Stimulated activated CD8-positive, alpha-beta memory T cell treated with anti-CD3 and anti-CD28 coated beads, Interleukin-15, amount 100 ng/mL, for 48 hours (primary cell): ENCODE measurements at places on chromosomes 3 and 15.

DNA sequence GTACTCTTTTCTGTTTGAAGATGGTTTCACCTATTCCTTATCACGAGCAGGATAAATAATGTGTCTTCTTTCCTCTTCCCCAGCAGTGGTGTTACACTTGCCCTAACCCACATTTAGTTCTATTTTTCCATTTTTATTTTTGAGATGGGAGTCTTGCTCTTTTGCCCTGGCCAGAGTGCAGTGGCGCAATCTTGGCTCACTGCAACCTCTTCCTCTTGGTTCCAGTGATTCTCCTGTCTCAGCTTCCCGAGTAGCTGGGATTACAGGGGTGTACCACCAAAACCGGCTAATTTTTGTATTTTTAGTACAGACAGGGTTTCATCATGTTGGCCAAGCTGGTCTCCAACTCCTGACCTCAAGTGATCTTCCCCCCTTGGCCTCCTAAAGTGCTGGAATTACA lies 372.4 kb downstream of the FOXP1 start:
- DNase-seq = no peak

DNA sequence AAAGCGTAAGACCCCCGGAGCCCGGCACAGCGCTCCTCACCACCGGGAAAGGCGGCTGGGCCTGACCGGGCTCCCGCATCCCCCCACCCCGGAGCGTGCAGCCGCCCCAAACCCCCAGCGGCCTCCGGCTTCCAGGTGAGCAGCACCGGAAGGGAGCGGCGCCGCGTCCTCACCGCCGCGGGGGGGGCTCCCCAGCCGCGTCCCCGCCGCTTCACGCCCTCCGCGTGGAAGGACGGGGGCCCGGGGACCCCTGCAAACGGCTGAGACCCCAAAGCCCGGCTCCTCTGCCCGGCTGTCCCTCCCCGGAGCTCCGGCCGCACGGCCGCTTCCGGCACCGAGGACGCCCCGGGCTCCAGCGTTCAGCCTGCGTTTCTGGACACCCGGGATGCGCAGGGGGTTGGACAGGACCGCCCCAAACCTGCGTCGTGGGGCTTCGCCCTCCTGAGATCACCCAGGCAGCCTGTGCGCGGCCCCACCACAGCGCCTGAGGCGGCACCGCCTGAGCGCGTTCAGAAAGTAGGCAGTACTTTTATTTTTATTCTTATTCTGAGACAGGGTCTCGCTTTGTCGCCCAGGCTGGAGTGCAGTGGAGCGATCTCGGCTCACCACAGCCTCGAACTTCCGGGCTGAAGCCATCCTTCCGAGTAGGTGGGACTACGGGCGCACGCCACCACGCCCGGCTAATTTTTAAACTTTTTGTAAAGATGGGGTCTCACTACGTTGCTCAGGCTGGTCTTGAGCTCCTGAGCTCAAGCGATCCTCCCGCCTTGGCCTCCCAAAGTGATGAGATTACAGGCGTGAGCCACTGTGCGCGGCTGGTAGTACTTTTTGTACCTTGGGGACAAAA lies 51.6 kb upstream of the BLM start:
- peak; percentile 42 for DNase-seq

DNA sequence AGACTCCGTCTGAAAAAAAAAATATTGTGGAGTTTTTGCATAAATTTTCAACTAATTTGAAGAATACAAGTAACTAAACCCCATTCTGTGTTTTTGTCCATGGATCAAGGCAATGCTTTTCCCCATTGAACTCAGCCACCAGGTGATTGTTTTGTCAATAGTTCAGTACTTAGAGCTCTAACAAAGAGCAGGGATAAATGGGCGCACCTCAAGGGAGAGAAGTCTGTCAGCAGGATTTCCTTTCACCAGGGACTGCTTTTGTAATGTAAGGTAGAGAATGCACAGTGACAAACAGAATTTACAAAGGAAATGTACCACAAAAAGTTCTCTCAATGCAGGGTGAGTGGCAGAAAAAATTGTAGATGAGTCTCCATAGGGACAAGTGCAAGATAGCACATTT lies 10.8 kb upstream of the ATP13A5 start:
- no peak for DNase-seq

- DNase-seq = no peak
Observed at GRCh38 chr3:188179006-188179966, 25.3 kb downstream of the LPP start.

DNA sequence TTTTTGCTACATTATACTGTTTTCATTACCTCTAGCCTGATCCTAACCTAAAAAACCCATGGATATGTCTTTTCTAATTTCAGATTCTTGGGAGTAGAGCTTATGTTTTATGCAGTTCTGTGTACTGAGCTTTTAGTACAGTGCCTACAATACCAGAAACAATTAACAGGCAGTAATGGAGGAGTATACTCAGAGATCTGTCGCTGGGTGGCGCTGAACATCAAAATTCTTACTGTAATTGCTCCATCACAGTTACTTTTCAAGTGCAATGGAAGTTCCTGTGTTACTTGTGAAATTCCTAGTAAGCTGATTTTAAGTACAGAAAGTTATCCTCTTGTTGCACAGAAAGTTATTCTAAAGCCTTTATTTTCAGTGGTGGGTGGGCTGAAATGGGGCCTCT lies 66.9 kb downstream of the RNF13 start:
- DNase-seq = no peak

DNA sequence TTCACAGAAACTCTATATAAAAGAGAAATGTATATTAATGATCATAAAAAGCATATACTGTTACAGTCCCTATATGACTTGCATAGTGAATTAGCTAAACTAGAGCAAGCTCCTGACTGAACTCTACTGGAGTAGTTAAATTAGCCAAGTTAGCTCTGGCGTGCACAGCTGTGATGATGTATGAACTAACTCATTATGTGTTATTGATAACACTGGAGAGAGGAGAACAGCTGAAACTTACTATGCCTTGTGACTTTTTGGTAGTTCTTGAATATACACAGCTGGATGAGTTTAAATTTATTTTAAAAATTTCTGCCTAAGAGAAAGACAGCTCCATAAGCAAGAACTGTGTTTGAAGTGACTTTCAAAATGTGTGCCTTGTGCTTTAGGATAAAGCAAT lies 8.1 kb downstream of the TIPARP start:
- DNase-seq = no peak

DNA sequence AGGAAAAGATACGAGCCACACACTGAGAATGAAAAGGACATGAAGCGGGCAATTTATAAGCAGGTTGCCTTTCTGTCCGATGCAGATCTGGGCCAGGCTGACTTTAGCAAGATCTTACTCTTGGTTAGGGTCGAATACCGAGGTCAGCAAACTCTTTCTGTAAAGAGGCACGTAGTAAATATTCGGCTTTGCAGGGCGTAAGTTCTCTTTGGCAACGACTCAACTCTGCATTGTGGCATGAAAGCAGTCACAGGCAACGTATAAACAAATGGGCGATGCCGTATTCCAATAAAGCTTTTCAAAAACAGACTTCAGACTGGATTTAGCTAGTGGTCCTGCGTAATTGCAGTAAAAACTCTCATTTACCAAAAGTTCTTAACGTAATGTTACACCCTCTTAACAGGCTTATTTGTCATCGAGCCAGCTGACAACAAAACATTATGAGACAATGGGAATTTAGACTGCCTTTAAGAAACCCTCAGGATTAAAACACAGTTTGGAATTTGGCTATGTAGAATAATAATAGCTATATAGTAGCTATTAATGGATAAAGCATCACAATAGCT lies 13.1 kb upstream of the RPL35A start:
- no peak for DNase-seq

GRCh38 chr3:165390166-165390565 lies 194.0 kb upstream of the SLITRK3 start:
- no peak for DNase-seq

DNA sequence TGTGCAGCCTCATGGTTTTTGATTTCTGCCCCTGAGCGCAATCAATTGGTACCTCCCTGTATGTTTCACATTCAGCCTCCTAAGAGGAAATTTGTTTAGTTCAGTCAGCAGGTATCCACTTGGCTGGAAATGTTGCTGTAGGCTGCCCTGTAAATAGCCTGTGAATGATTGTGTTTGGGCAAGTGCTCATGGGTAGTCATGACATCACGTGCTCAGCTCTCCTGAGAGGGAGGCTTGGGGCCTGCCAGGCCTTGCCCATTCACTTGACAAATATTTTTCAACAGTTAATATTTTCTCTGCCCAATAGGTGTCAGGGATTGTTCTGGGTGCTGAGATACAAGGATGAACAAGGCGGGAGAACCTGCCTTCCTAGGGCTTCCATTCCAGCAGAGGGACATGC lies 13.3 kb downstream of the HRH1 start:
- DNase-seq = no peak

- no peak for DNase-seq
Observed at GRCh38 chr15:93716615-93717231, 514.6 kb upstream of the MCTP2 start.

GRCh38 chr15:97598353-97598798 lies 362.1 kb upstream of the ARRDC4 start:
- DNase-seq = no peak

DNA sequence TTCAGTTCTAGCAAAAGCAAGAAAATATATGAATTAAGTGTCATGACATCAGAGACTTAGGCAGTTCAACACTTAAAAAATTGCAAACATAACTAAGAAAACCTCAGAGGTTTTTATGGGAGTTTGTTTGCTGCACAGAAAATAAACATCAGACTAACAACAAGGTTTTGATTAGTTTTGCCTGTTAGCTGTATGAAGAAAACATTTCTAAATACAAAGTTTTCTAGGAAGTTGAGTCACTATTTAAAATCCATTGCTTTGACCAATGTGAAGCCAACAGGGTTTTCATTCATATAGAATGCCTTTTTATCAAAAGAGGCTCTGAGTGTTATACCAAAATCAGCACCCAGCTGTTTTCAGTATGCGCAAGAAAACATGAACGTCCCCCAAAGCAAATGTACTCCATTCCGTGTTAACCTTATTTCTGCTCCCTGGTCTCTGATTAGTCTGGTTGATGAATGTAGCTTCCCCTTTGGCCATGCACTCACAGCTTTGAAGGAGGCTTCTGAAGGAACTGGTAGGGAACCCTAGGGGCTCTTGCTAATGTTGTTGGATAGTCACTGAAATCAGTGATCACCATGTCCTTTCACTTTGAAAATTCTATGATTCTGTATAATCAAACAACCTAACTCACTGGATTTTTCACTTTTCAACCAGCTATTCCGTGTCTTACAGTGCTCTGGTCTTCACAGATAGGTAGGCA lies 89.6 kb upstream of the TSEN2 start:
- DNase-seq = no peak

GRCh38 chr3:151960961-151961580 lies 87.6 kb downstream of the SUCNR1 start:
- no peak for DNase-seq

DNA sequence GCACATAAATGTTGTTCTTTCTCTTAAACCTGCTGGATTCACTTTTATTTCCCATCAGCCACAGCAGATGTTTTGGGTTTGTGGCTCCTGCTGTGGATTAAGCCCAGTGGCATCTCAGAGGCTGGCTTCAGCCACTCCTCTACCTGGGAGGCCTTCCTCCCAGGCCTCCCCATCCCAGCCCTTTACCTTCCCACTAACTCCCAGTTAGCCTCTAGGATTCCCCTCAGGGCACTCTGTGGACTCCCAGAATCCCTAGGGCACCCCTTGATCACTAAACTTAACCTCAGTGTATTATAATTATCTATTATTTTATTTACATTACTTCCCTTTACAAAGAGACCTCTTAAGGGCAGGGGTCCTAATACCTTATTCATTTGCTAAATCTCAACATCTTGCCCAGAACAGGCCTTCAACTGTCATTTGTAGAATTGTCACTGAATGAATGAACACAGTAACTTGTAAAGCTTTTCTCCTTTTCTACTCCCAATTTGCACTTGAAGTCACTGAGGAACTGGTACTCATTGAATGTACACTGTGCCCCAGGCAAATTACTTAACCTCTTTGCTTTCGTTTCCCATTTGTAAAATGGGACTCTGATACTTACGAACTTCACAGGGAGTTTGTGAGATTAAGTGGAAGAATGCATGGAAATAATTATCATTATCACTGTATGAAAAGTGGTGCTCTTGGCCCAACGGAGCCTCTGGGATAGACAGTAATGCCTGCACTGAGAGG lies 8.3 kb downstream of the CCDC13 start:
- DNase-seq = no peak

DNA sequence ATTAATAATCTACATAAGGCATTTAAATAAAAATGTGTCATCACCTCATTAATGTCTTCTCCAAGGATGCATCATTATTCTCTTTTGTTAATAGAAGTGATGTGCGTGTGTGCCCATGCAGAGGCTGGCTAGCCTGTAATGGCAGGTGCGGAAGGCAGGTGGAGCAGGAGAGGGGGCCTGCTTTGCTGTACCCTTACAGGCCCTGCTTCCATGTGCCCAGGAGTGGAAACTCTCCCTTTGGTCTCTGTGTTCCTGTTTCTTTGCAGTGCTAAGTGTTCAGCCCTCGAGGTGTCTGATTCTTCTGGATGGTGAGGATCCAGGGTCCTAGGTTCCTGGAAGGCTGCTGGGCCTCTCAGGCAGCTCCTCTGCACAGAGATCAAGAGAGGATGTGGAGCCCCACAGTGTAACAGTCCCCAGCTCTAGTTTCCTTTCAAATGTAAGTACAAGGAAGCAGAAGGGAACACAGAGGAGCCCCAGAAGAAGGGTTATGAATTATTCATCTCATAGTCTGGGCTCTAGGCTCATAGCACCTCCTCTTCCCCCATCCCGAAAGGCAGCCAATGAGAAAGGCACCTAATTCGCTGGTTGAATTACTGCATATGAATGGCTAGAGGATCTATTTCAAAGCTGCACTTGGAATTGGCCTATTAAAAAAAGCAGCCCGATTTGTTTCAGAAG lies 39.2 kb upstream of the AGBL1 start:
- DNase-seq = no peak

- no peak for DNase-seq
Observed at GRCh38 chr3:15578289-15578867, 23.0 kb downstream of the HACL1 start.

DNA sequence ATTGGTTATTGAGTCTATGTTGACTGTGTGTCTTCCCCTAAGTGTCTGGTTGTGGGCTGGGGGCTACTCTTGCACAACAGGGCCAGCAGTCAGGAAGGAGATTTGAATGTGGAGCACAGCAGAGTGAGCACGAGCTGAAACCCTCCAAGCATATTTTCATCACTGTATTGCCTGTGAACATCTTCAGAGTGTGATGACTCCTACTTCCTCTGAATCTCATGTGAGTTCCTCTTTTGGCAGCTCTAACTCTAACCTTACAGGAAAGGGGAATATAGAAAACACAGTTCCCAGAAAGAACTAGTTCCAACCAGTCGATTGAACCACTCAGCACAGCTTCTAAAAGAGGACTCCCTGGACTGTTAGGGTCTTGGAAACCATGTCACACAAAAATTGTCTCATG lies 211.6 kb downstream of the RAP2B start:
- DNase-seq = no peak

GRCh38 chr3:169173636-169174035 lies 489.9 kb downstream of the MECOM start:
- no peak for DNase-seq

- DNase-seq = no peak
Observed at GRCh38 chr3:13863965-13864595, 15.8 kb downstream of the WNT7A start.

- DNase-seq = no peak
Observed at GRCh38 chr15:73905225-73905827, 20.9 kb upstream of the LOXL1 start.

GRCh38 chr3:97612632-97613031 lies 151.9 kb upstream of the ARL6 start:
- no peak for DNase-seq
